ENCODE measurements at places on chromosomes 2 and 18.

DNA sequence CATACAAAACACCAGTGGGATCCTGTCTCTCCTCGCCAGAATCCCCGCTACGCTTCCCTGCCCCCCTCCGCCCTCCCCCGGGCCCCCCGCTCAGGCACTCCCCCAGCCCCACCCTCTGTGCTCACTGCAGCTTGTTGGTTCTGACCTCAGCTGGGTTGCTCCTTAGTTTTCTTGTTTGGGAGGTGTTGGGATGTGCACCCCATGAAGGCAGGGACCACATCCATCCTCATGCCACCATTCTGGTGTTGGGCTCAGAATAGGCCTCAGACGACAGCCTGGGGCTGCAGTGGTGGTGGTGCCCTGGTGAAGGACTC is 4.6 kb downstream of the SNED1 start:
- DNase-seq = no peak

- DNase-seq = no peak
Measured at GRCh38 chr2:173523497-173523896, 168.8 kb downstream of the CDCA7 start.

DNA sequence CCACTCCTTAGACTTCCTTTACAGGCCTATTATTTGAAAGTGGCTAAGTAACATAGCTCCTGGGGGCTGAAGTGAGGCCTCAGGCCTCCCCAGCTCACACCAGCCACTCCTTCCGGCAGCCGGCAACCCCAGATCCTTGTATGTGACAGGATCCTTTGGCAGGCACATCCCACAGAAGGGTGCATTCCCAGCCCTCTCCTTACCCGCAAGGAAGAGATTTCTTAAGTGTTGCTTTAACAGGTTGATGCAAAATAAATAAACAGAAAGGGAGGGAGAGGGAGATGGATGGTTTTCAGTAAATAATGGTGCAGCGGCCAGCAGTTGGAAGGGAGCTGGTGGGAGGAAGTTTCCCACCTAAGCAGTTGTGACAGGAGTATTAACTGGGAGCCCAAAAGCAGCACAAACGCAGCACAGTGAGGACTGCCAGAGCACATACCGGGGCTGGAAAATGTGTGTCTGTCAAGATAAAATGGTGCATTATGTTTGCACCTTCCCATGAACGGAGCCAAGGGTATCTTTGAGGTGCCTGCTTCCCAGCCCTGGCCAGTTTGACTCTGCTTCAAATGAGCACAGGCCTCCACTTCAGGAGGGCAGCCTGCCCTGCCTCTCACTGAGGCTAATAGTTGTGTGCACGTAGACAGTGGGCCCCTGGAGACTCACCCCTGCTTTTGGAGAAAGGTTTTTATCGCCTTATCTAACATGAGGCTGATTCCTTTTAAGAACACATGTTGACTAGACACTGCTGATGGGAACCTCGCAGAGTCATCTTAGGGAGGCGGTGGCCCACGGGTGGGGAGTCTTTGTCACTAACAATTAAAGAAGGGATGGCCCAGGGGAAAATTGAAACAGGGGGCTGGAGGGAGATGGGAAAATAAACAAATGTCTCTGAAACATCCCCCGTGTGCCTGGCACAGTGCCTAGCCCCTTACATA is 32.8 kb downstream of the NRP2 start:
- DNase-seq = no peak

GRCh38 chr18:39329496-39330275 is 1764.1 kb upstream of the CELF4 start:
- DNase-seq = no peak

GRCh38 chr2:161754379-161754778 is 130.2 kb downstream of the SLC4A10 start:
- DNase-seq = no peak

DNA sequence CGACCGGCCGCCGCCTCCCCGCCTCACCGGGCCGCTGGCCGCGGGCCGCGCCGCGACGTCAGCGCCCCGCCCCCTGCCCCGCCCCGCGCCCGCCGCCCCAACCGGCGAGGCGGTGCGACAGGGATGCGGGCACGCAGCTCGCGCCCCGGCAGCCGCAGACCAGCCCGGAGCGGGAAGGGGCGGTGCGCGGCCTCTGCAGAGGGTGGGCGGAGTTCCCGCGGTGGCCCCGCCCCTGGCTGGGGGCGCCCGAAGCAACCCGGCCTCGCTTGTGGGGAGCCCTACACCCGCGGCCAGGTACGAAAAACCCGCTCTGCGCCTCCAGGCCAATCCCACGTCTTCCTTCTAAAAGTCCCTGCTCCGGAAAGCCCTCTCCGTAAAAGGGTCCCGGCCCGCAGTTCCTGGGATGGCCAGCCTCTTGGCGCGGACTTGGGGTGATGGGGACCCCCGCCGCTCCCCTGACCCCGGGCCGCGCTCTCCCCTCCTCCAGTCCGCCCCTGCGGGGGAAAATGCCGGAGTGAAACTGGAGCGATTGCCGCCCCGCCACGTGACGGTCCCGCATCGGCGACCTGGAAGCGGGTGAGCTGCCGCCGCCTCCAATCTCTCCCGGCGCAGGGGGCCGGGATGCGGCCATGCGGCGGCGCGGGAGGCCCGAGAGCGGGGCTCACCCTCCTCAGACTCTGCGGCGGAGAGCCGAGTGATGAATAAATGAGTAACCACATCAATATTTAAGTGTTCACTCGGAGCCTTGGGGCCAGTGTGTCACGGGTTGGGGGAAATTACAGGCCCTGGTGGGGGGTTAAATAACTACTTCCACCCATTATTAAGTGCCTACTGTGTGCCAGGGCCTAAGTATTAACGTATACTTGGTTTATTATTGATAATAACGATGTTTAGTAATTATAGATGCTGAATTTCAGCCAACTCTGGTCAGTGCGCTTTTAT is at the start of gene RAB11FIP5:
TSS of gene RAB11FIP5 (minus strand) at position 36 of the 942 bp plus-strand sequence. CDS start 171 bp downstream, outside the sequence.
- DNase-seq = peak; percentile 91

GRCh38 chr18:45837283-45838070 is 12.0 kb downstream of the SIGLEC15 start:
- peak; percentile 47 for DNase-seq

GRCh38 chr2:3666613-3666975 is 8.6 kb downstream of the ALLC start:
- no peak for DNase-seq

GRCh38 chr2:120749506-120750431 is 14.1 kb downstream of the GLI2 start:
- DNase-seq = no peak

DNA sequence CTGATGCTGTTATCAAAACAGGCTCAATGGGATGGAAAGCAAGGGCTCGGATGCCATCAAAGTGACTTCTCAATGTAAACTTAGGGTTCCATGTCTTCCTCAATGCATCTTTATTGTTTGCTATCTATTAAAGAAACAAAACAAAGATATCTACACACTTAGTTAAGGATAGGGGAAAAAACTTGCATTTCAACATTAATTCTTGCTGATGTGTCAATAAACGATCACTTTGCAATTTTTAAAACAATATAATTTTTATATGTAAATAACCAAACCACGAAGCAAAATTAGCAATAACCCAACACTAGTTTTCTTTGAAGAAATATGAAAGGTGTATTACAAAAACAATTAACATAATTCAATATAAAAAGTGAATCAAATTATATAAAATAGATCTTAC is 96.7 kb downstream of the STRN start:
- no peak for DNase-seq

GRCh38 chr2:152718909-152719645 is 657 bp downstream of the ARL6IP6 start:
- DNase-seq = no peak

- peak; percentile 61 for DNase-seq
Measured at GRCh38 chr2:231708773-231709635, 679 bp downstream of the PTMA start.

- DNase-seq = no peak
Measured at GRCh38 chr2:83388804-83389203, 1070.3 kb downstream of the SUCLG1 start.

DNA sequence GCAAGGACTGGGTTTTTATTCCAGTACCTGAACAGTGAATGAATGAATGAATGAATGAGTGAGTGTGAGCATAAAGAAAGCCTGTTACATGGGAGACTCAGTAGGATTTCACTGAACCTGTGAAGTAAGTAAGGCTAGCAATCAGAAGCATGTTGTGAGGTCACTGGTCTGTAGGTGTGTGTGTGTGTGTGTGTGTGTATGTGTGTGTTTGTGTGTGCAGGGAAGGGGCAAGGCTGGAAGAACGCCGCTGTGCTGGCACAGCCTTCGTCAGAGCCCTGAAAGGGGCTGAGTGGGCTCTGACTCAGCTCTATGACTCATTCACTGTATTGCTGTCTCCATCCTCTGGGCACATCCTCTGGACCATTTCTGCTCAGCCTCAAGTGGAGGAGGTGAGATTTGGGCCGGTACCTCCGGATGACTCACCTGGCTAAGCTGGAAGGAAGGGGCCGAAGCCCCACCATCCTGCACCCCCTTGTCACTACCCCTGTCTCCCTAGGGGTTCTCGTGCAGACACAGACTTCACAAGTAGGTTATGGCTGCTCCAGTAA is 51.4 kb upstream of the MRPL33 start:
- DNase-seq = peak; percentile 48

GRCh38 chr2:144630459-144631215 is 110.7 kb upstream of the ZEB2 start:
- no peak for DNase-seq

GRCh38 chr2:7417845-7418742 is 500.9 kb downstream of the RNF144A start:
- DNase-seq = no peak

DNA sequence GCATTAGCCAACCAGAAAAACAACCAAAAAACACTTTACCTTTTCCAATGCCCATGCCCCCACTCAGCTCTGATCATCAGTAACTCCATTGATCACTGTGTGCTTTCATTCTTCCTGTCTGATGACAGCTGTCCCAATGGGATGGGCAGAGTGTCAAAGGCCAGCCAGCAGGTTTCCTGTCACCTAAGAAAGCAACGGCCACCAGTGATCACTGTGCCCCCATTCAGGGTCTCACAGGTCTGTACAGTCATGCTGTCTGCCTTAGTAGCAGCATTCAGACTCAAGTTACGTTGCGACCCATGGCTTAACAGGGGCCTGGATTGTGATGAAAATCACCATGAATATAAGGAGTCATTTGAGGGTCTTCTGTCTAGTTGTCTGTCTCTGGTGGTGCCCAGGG is 184.5 kb downstream of the MGAT5 start:
- DNase-seq = no peak

DNA sequence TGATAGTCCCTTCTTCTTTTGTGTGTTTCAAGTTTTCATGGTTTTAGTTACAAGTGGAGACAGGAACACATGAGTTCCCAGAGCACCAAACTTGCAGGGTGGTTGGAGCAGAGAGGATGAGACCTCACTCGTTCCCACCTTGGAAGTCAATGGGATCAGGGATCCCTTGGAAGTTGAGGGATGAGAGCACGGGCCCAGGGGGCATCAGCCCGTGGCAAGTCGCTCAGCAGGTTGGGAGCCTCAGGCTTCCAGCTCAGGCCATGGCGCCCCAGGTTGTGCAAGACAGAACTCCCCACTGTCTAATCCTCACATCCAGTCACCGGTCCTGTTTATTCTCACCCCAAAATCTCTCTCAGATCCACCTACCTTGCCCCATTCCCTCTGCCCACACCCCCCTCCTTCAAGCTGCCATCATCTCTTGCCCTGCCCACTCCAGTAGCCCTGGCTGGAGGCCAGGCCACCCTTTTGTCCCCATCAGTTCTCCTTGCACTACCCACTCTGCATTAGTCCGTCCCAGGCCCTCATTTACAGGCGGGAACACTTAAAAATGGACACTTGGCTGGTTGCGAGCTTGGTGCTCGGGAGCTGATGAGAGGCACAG is 37.6 kb upstream of the FOSL2 start:
- no peak for DNase-seq

GRCh38 chr2:177489719-177490301 is 97.2 kb downstream of the AGPS start:
- no peak for DNase-seq

GRCh38 chr2:45726188-45726587 is 74.7 kb downstream of the PRKCE start:
- no peak for DNase-seq

DNA sequence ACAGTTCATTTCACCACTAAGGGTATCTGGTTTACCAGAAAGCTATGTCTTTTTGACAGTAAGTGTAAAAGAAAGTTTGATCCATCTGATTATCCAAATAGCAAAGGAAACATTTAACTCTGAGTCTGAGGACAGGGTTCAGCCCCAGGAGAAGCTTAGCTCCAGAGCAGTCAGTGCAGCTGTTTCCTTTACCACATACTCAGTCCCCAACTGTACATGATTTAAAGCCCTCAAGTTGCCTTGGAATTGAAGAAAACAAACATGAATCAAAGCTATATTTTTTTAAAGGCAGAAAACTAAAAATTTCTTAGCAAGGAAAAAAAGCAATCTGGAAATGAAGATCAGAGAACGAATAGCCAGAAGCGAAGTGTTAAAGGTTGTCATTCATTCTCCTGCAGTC is 746.0 kb downstream of the METTL4 start:
- no peak for DNase-seq

DNA sequence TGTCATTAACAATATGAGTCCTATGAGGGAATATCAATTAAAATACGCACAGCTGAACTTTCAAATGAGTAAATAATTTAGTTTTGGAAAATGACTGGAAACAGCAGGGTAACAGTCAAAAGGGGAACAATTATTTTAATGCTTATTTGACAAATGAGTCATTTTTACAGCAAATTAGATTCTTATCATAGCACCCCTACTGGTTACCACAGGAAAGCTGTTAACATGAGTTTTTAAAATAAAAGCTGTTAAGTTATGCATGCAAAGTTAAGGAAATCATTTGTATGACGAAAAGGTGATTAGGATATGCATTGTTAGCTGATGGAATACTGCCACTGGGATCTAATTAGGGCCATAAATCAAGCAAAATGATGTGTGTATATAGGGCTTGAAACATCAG is 435.1 kb upstream of the MEIS1 start:
- DNase-seq = no peak

Data from CD4-positive, alpha-beta T cell treated with Interleukin-6 for 4 hours (primary cell).